ENCODE measurements at places on chromosomes 7 and 10.

DNA sequence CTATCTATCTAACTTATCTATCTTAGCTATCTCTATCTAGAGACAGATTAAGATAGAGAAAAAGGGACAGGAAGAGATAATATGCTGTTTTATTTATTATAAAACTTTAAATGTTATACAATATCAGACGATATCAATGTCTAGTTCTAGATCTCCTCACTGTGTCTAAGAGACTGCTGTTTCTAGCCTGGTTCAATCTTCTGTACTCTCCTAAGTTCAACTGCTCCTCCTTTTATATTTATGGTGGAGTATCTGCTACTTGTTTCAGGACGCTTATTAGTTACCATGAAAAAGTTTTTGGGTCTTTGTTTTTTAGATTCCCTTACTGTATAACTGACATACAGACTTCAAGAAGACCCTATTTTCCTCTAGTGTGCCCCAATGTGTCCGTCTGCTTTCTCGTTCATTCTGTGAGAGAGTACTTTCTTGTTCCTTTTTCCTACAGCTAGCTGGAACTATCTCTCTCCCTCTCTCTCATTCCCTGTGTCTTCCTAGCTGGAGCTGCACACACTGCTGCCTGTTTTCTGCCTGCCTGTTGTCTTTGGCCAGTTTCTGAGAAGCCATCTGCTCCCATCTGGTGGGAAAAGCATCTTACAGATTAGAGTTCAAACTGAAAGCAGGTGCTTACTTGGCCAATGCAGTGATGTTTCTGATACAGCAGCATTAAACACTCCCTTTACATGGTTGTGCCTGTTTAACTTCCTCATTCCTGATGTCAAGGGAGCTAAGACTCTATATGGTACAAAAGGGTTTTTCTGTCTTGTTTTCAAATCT, 49.4 kb upstream of the ARL4A start:
- DNase-seq = no peak

GRCh38 chr7:155963771-155964195, 151.5 kb upstream of the SHH start:
- no peak for DNase-seq

DNA sequence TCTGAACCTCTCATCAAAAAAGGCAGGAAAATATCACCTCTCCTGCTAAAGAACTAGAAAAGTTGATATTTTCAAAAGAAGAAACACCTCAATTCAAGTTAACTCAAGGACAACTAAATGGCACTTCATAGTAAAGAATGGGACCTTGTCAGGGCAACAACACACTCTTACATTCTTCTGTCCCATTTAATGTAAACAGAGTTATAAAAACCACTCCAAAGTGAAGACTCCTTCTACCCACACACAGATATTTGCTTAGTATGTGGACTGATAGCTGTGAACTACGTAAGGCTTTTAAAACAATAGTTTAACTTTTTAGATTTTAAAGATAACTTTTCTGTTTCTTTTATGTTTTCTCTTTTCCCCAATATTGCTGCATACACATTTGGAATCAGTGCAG, 118.3 kb downstream of the ZNF37A start:
- DNase-seq = no peak

GRCh38 chr10:51010977-51011376, 63.3 kb upstream of the PRKG1 start:
- DNase-seq = no peak

- DNase-seq = no peak
These were observed 3.5 kb downstream of the RASSF4 start for GRCh38 chr10:44962870-44963738.

- no peak for DNase-seq
These were observed 136.8 kb upstream of the CDCA7L start for GRCh38 chr7:22082553-22082885.

- no peak for DNase-seq
These were observed 185.5 kb upstream of the SH2B2 start for GRCh38 chr7:102101111-102101551.

- DNase-seq = no peak
These were observed 48.0 kb downstream of the MALRD1 start for GRCh38 chr10:19096501-19097073.

GRCh38 chr10:124283215-124283948, 135.3 kb downstream of the OAT start:
- DNase-seq = no peak

- no peak for DNase-seq
These were observed 273.9 kb upstream of the ADARB2 start for GRCh38 chr10:2011106-2011716.

Measured in GM04504 (cell line).